ENCODE measurements at places on chromosomes 1 and 21.

DNA sequence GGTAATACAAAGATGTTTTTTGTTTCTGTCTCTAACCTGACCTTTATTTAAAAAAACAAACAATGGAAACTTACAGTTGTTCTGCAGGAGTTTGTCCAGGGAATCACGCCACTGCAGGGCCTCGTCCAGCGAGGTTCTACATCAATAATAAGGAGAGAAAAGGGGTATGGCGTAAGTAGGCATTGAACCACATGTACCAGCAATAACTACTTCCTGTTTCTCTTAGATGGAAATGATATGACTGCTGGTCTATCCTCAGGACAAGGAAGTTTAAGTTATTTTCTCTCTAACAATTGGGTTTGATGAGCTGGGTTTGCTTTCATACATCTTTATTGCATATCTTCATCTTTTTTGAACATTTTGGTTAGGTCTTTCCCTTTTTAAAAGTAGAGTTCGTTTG lies 40.9 kb downstream of the RGS5 start:
- no peak for DNase-seq

- DNase-seq = no peak
Observed at GRCh38 chr1:35886577-35887431, 3.8 kb downstream of the AGO1 start.

GRCh38 chr1:30372792-30373433 lies 350.5 kb downstream of the MATN1 start:
- no peak for DNase-seq

DNA sequence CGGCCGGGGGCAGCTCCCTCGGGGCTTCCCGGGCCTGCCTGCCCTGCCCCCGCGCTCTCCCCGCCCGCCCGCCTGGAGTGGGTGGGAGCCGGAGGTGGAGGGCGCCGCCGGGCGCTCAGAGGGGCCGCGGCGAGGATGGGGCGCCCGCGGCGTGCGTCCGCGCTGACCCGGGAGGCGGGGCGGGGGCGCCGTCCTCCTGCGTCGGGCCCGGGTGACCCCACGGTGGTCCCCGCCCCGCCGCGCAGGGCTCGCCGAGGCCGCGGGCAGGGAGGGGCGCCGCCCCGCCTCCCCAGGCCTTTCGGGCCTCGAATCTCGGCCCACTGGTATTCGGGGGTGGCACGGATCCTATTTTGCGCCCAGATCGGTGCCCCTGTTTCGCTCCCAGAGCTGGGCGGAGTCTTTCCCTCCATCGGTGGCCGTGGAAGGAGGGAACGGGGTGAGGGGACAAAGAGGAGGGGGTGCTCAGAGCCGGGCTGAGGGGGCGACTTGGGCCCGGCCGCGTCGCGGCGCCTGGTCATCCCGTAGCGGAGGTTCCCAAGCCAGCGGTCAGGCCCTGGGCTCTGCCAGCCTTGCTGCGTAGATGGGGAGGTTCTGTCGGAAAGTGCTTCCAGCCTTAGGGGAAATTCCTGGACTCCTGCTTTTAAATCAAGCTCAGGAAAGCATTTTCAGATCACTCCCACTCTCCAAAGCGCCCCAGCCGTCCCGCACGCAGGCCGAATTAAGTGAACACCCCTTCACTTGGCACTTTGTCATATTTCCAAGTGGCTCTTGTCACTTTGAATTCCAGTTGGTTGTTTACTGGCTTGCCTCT lies 545 bp downstream of the PATJ start:
- DNase-seq = peak; percentile 5

- no peak for DNase-seq
Observed at GRCh38 chr1:8025671-8026144, 401 bp downstream of the ERRFI1 start.

DNA sequence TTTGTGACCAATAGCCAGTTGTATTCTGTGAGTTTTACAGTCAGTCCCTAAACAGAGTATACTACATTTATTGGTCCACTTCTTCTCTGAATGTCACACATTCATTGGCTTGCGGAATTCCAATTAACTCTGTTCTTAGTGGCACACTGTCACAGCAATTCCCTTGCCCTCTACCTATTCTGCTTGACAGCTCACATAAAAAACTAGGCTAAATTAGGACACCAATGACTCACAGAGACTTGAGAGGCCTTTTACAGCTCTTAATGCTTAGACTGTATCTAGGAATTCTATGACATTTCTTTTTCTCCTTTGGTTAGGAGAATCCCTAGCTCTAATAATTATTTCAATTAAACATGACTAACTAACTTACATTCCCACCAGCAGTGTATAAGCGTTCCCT lies 104.1 kb downstream of the NEGR1 start:
- DNase-seq = no peak
